Daoy (cell line): ENCODE measurements at places on chromosomes 1 and 21. TPM values are rescaled to one million over a fixed set of nuclear protein-coding genes. Genes with fewer than 3 reads are reported as not detected.
A peak's percentile ranks its signal among the peaks of the same experiment; 100 is the strongest.

VCAM1 gene
- 58.1 and 81.5 TPM in 2 replicates for total RNA-seq

RNU1-4 gene
- 306 and 832 TPM in 2 replicates for total RNA-seq

TCEA3 gene
- 1.7 and 4.3 TPM in 2 replicates for total RNA-seq

LCA5L gene
- total RNA-seq = 0.91 and 6.0 TPM in 2 replicates

RNU1-1 gene
- total RNA-seq = 306 and 832 TPM in 2 replicates

SDCCAG8 gene
- 19.4 and 25.3 TPM in 2 replicates for total RNA-seq

KCNT2 gene
- total RNA-seq = 0.34 and 1.0 TPM in 2 replicates

DNA sequence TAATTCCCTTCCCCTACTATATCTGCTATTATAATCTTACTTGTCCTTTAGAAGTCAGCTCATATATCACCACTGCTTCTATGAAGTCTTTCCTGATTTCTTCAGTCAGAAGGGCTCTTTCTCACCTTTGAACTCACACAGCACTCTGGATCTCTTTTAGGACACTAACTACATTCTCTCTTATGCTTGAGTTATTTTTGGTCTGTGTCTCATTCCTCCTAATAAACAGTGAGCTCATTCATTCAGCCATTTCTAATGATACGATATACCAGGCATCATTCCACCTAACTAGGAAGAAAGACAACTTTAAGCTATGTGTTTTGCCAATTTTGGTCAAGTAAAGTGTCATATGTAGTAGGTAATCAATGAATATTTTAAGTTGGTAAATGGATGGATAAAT lies 1.2 kb upstream of the STYXL2 start:
- DNase-seq = no peak

DNA sequence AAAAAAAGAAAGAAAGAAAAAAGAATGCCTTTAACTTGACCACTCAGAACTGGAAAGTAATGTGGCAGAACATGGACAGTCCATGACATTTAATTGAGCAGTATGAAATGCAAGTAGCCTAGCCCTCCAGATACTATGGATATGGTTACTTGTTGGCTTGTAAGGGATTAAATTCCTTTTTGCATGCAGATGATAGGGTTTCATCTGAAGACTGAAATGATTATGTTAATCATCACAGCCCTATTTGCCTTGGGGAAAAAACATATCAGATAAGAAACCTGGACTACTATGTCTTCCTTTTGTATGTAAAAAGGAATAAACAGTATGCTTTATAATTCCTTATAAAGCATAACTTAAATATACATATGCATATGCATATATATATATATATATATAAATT lies 66.0 kb downstream of the GATAD2B start:
- no peak for DNase-seq

- DNase-seq = no peak
These were observed 19.0 kb upstream of the ADGRL2 start for GRCh38 chr1:81781749-81782148.

DNA sequence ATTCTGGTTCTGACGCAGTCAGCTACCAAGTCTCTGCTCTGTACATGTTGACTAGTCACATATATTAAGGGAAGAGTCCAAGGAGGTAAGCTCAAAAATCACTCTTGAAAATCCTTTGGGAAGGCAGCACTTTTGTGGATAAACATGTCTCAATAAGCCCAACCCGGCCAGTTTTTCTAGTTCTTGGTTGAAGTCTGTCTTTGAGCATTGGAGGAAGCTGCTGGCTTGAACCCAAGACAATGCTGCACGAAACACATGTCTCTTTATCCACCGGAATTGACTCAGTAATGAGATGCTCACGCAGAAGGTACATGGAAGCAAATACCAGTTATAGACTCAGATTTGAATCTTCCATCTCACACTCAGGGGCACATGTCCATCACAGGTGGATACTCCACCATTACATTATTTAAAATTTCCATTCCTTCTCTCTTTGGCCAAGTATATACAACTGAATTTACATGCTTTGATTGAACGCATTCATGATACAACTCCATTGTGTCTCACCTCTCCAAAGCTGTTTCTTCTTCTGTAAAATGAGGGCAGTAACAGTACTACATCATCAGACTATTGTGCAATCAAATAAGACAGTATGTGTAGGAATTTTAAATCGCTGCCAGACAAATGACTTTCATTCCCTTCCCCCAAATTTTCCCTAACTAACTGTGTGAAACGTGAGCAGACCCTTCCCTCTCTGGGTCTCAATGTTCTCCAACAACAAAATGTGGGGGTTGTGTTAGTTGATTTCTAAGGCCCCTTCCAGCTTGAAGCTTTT lies 9.6 kb upstream of the GUCA2A start:
- no peak for DNase-seq

GRCh38 chr1:42962641-42963377 lies 4.1 kb upstream of the SLC2A1 start:
- DNase-seq = peak; percentile 76

DNA sequence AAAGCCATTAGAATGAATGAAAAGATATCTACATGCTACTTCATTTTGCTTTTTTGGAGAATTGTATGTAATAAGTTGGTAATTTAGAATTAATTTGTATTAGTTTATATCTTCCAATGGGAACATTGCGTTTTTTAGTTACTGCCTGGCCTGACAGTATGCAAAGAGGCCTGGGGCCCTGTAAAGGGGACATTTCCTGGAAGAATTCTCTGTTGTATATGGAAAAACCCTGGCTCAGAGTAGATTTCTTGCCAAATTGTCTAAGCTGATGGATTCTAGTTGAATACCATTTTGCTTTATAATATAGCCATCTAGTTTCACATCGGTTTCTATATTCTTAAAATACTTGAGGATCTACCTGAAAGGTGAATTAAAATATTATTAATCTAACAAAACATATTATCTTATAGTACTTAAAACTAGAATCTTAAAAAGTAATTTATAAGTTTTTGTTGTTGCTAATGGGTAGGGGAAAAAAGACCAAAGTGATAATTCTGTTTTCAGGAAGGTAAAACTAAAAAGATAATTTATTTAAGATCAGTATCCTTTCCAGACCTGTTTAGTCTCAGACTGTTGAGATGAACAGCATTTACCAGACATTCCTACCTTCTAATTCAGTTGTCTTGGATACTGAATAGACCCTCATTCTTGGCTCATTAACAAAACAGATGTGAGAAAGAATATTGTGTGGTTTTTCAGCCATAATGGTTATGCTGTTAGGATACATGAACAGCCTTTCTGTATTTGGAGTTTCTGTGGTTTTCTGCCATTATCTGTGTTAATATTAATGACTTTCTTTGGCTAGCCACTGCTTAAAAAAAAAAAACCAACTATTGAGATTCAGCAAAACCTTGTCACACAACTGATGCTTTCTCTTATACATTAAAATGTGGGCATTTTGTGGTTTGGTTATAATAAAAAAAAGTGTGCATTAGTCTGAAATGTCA lies 4.8 kb downstream of the AGO3 start:
- no peak for DNase-seq

DNA sequence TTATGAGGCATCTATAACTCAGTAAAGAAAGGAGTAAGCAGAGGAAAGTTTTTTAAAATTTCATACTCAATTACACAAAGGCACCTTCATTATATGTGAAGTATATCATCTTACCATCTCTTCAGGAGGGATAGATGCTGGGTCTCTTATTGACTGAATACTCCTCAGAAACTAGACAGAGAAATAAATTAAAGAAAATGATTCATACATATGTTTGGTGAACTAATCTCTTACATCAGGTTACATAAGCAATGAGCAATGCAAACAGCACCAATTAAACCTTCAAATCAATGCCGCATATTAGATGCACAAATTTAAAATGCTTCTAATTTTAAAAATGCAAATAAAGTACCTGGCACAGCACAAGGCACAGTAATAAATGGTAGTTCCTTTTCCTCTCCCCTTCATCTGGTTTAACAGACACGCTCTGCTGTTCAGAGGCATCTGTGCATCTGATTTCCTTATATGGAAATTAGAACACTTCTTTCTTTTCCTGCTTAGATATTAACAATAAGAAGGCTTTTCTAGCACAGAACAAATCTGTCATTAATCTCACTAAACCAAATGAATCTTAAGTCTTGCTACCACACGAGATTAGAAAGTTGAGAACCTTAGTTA lies 20.0 kb downstream of the SCYL3 start:
- no peak for DNase-seq

GRCh38 chr1:110519125-110519810 lies at the start of gene KCNA10:
KCNA10 (minus strand) TSS chr1:110519175; CDS start chr1:110518787, 388 bp downstream.
- DNase-seq = no peak

DNA sequence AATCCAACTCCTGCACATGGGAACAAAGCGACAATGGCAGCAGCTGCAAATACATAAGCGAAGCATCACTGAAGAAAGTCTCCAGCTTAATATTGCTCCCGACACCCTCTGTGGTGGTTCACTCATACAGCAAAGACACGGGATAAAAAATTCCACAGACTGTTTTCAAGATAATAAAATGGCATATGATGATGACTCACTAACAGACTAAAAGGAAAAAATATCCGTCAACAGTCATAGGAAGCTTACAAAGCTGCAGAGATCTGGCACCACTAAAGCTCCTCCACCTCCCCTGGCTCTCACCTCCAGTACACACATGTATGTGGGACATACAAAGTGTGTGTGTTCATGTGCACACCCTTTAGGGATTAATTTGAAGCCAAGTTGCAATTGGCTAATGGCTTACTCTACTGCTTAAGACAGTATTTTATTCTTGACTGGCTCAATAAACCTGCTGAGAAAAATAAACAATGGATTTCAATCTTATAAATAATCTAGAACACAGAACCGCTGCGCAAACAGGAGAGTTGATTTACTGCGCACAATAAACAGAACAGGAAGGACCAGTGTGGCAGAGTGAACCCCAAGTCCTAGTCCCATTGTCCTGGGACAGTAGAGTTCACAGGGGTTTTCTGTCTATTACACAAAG lies 94.4 kb downstream of the SLC45A1 start:
- DNase-seq = peak; percentile 53

DNA sequence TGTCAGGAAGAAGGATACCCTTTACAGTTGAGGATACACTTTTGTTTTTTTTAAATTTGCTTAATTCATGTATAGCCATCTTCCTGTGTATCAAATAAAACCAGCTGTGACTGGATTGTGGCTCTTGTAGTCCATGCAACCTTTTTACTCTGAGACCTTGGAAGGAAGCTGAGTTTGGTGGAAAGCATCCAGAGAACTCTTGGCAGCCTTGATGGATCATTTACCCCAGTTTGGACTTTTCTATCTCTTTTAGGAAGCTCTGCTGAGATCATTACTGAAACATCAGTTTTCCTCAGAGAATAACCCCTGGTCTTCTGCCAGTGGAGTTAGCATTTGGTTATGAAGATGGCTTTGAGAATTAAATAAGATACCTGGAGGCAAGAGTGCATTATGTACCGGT lies 21.2 kb upstream of the APOBEC4 start:
- no peak for DNase-seq

DNA sequence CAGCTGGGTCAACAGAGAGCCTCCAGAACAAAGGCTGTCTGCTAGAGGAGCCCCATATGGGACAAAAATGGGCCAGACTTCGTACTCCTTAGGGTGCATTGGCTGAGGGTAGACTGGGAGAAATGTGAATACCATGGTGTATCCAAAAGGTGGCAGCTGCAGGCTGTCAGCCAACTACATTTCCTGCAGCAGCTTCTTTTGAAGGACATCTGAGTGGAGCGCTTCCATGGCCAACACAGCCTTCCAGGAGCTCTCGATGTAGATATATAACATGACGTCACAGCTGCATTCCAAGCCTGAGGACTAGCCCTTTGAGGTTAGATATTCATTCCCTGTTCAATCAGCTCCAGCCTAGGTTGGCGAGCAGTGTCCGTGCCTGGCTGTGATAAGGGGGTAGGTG lies 107.7 kb downstream of the MAB21L3 start:
- DNase-seq = peak; percentile 9

DNA sequence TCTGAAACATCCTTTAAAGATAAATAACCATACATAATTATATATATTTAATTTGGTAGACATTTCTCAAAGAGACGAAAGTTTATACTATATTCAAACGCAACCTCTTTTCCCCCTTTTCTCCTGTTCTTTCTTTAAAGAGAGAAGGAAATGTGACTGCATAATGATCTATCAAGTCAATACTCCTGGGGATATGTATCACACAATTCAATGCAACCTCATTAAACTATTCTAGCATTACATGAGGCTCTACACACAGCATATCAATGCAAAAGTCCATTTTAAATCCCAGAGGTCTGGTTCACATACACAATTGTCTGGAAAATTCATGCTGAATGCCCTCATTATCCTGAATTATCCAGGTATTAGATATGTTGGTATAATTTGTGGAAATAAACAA lies 330.7 kb downstream of the LMX1A start:
- DNase-seq = no peak

DNA sequence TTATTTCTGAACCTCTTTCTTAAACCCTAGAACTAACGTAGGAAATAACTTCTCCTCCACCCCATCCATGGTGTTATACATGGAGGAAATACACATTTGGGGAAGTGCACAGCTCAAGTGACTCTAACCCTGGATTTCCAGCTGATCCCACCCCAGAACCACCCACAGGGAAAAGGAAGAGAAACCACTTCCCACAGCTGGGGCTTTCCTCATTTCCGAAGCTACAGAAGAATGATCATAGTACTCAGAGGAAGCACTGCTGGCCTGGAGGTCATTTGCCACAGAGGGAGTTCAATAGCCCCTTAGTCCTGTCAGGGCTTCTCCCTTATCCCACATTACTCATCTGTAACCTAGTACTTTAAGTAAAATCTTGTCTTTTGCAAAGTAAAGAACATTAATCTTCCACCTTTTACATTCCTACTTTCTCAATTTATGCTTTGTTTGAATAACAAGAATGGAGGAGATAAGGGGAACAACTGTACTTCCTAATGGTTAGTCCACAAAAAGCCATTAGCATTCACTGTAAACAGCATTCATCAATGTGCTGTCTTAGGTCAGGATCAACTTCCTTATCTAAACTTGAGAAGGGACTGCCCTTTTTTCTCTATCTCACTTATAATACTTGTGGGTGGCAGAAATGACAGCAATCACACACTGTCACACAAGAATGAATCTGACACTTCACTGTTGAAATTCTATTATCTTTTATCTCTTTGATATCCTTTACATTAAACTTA lies 63.0 kb upstream of the RGS1 start:
- DNase-seq = peak; percentile 22

- peak; percentile 70 for DNase-seq
These were observed 637.3 kb downstream of the MATN1 start for GRCh38 chr1:30085811-30086770.

- DNase-seq = no peak
These were observed 23.7 kb upstream of the TMCO2 start for GRCh38 chr1:40224040-40224439.

GRCh38 chr1:47317841-47318240 lies 3.9 kb upstream of the STIL start:
- no peak for DNase-seq

DNA sequence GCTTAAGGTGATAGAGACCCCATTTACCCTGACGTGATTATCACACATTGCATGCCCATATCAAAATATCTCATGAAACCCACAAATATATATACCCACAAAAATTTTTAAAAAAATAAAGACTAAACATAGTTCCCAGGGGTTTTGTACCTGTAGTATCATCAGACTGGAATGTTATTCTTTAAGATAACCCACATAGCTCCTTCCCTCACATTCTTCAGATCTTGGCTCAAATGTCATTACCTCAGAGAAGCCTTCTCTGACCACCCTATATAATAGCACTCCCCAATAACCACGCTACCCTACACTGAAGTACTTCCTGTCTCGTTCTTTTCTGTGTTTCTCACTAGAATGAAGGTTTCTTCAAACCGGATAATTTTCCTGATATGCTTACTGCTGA lies 138.3 kb upstream of the SNX7 start:
- peak; percentile 5 for DNase-seq

GRCh38 chr1:84398175-84399155 lies at the start of gene DNASE2B:
DNASE2B (plus strand) TSS chr1:84398484; CDS start chr1:84398565, 81 bp downstream.
- DNase-seq = no peak
